Hepatic stellate cell (primary cell): ENCODE measurements at places on chromosomes 13 and 19.

- DNase-seq: no peak
Measured at GRCh38 chr13:65836066-65836465, 1394.1 kb downstream of the PCDH9 start.

- DNase-seq: no peak
Measured at GRCh38 chr13:73720216-73720840, 413.9 kb downstream of the KLF12 start.

- no peak for DNase-seq
Measured at GRCh38 chr19:33229962-33230361, 4.3 kb upstream of the SLC7A10 start.

- DNase-seq: no peak
Measured at GRCh38 chr19:50314724-50315708, 14.2 kb downstream of the KCNC3 start.

GRCh38 chr19:53664760-53665159 is 33.0 kb downstream of the DPRX start:
- no peak for DNase-seq
